Activated CD4-positive, alpha-beta T cell treated with anti-CD3 and anti-CD28 coated beads for 1 hour (primary cell): ENCODE measurements at places on chromosomes 1 and 21.
A peak's percentile ranks its signal among the peaks of the same experiment; 100 is the strongest.

DNA sequence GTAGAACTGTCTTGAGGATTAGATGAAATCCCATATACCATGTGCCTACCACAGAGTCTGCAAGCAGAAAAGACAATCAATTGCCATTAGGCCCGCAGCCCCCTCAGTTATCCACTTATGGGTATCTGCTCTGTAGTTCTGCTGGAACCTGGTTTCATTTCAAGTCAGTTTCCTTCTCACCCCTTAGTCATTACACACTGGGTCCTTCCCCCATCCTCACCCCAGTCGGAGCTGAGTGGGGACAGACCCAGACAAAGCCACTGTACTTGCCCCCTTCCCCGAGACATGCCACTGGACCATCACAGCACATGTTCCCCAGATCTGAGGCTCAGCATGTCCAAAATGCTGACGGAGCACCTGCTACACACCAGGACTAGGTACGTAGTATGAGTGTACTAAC, 21.2 kb downstream of the PGLYRP3 start:
- DNase-seq: no peak

GRCh38 chr1:5774019-5774418, 218.2 kb downstream of the NPHP4 start:
- DNase-seq: no peak

GRCh38 chr1:109191377-109191776, 22.3 kb upstream of the SARS1 start:
- DNase-seq: no peak

GRCh38 chr1:33784876-33785275, 79.0 kb upstream of the HMGB4 start:
- no peak for DNase-seq

DNA sequence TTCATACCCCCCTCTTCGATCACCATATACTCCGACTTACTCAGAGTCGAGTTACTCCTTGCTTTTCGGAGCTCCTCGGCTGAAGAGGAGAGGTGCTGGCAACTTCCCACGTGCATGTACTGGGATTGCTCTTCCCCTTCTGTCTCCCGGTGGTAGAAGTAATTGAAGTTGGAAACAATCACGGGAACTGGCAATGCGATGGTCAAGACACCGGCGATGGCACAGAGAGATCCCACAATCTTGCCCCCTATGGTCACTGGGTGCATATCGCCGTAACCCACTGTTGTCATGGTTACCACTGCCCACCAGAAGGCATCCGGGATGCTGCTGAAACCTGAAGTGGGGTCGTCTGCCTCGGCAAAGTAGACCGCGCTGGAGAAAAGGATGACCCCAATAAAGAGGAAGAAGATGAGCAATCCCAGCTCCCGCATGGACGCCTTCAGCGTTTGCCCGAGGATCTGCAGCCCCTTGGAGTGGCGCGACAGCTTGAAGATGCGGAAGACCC, 1.5 kb downstream of the KCNA3 start:
- peak; percentile 15 for DNase-seq

- DNase-seq: no peak
Observed at GRCh38 chr1:119805247-119805646, 6.0 kb downstream of the REG4 start.

DNA sequence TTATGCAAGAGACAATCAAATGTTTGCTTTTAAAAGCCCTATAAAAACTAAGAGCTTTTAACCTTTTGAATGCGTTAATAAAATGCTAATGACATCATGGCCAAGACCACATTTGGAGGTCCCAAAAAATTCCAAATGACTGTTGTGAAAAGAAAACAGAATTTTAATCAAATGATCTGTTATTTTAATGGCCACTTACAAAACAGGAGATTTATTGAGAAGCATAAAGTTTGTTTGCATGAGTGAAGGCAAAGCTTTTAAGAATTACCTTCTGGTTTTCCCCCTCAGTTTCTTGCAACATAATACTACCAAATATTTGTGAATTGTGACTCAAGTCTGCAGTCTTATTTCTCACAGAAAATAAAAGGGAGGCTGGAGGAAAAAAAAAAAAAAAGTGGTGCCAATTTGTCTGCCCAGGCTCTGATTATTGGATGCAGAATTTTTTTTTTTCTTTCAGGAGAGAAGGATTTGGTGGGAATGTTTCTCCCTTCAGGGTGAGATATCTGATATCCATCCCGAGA, 60.7 kb downstream of the GORAB start:
- DNase-seq: no peak

- no peak for DNase-seq
Observed at GRCh38 chr1:41322835-41323234, 38.4 kb upstream of the FOXO6 start.

DNA sequence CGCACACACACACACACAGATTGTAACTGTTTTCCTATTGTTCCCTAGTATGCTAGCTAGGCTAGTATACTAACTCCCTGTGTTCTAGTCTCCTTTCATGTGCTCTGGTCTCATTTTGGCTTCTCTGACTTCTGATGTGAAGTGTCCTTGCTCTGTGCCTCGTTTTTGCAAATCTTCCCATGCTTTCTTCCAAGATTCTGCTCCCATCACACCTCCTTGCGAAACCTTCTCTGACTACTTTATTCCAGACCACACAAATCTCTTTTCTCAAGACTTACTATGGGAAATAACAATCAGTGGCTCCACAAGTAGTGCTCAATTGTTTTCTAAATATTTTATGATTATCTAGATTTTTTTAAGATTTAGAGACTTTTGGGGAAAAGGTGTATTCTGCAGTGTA, 10.3 kb downstream of the PRRX1 start:
- DNase-seq: no peak

DNA sequence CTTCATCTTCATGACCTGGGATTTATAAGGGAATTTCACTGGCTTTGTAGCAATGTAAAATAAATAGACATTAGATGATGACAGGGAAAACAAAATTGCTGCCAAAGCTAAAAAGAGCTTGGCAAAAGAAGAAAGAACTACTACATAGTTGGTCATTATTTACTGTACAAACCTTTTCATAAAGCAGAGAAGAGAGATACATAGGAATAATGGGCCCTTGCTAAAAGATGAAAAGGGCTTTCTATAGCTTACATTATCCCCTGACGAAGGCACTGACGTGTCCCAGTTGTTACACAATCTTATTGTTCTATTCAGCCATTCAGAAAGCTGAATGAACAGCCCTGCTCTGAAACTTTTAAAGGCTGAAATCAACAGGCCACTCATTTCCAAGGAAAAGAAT, 57.1 kb downstream of the ZC3H11B start:
- no peak for DNase-seq

- no peak for DNase-seq
Observed at GRCh38 chr1:84715342-84716019, 25.2 kb upstream of the SSX2IP start.

DNA sequence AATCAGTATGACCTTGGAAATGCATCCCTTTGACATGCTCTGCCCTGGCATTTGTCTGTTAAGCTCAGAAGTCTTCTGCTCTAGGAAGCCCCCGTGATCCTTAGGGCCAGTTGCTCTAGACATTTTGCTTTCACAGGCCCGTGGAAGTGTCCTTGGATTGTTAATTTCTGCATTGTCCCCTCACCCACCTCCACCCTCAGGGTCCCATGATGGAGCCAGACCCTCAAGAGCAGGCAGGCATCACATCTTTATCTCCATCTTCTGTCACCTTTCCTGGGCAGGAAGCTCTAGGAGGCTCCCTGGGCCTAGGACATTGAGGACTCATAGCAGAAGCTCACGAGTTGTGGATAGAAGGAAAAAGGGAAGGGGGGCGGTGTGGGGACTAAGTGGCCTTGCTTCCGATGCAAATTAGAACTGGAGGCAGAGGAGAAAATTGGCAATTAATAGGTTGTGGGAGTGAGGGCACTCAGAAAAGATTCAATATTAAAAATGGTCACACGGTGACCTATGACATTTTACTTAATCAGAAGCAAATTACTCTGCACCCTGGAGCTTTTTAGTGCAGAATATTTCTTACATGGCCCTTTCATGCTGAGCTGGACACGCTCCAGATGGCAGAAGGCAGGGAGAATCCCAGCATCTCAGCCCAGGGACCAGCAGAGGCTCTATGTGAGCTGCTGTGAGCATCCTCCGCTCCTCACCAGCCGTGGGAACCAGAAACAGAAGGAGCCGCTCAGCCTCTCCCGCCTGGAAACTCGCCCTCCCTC, 185.0 kb downstream of the MATN1 start:
- no peak for DNase-seq

GRCh38 chr1:181504399-181504842, 21.1 kb downstream of the CACNA1E start:
- DNase-seq: no peak

DNA sequence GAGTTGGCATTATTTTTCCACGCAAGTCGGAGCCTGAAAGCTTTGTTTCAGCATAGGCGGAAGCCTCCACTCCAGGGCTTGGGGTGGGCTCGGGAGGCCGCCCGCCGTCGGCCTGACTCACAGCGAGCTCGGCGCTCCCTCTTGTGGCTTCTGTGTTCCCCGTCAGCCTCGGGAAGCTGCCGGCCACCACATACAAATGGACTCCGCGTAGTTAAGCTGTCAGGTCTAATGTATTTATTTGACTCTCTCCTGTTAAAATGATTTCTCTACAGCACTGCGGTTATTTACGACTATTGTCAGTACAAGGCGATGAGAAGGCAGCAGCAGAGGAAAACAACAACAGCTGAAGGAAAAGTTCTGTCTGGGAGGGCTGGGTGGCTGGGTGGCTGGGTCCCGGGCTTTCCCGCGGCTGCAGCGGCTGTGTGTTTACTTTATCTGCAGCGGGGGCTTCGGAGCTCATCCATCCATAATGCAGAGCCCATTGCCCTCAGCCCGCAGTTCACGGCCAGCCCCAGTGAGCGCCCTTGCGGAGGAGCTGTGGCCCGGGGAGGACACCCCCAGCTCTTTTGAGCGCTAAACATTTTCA, 375.7 kb upstream of the CAMK1G start:
- DNase-seq: no peak

- no peak for DNase-seq
Observed at GRCh38 chr1:3785045-3785444, 11.3 kb downstream of the LRRC47 start.

DNA sequence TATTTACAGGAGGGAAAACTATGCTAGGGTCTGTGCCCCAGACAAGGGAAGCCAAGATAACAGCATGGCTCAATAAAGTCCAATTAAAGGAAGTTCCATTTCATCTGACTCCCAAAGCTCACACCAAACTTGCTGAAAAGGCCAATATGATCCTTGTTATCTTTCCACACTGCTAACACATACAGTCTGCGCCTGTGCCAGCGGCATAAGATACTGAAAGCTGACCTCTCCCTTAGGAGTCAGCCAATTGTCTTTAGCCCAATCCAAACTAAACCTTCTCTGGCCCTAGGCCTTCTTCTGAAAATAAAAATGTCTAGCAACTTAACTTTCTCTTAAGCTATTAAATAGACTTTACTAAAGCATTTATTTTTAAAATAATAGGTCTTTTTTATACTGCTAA, 179.0 kb upstream of the PLD5 start:
- no peak for DNase-seq

DNA sequence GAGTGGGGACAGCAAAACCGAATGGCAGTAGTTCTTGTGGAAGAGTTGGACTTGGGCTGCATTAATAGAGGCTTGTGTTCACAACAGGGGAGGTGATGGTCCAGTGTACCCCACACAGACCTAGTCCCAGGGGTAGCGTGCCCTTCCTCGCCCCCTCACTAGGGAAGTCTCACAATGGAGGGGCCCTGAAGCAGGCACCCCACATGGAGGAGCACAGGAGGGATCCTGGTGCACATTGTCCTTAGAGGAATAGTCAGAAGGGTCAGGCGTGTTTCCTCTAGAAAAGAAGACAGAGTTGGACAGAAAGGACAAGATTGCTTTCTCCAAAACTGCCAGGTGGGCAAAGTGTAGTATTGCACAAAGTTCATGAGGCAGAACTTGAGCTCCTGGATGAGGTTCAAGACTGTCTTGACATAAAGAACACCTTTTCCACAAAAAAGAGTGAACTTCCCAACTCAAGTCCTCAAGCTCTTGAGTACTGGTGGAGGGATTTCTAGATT, 23.3 kb downstream of the ETNK2 start:
- DNase-seq: no peak

GRCh38 chr21:46475296-46475695, 16.6 kb downstream of the DIP2A start:
- no peak for DNase-seq

GRCh38 chr1:15128520-15129313, 24.8 kb upstream of the TMEM51 start:
- DNase-seq: peak; percentile 50

GRCh38 chr1:177905686-177906085, 64.2 kb downstream of the SEC16B start:
- no peak for DNase-seq

DNA sequence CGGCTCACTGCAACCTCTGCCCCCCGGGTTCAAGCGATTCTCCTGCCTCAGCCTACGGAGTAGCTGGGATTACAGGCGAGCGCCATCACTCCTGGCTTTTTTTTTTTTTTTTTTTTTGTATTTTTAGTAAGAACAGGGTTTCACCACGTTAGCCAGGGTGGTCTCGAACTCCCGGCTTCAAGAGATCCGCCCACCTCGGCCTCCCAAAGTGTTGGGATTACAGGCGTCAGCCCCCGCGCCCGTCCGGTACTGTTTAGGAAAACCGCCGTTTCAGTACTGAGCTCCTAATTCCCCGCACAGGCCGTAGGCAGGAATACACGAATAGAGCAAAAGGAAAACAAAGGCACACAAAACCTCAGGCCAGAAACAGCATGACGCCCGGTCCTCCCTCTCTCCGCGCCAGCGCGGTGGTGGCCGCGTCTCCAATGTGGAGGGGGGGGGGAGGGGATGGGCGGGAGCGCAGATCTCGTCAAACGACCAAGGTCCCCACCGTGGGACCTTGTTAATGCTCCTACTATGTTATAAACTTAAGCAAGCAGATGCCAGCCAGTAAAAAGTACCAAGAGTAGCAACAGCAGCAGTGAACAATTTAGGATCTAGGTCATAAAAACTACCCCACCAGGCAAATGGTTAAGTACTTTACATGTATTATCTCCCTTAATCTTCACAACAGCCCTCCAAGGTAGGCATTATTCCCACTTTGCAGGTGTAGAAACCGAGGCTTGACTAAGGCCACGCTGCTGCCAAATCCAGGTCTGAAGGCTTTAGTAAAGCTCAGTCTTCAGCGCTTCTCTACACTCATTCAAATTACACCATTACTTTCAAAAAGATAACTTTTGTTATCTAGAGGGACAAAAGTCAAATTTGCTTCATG, 648 bp upstream of the ADAR start:
- DNase-seq: peak; percentile 27

DNA sequence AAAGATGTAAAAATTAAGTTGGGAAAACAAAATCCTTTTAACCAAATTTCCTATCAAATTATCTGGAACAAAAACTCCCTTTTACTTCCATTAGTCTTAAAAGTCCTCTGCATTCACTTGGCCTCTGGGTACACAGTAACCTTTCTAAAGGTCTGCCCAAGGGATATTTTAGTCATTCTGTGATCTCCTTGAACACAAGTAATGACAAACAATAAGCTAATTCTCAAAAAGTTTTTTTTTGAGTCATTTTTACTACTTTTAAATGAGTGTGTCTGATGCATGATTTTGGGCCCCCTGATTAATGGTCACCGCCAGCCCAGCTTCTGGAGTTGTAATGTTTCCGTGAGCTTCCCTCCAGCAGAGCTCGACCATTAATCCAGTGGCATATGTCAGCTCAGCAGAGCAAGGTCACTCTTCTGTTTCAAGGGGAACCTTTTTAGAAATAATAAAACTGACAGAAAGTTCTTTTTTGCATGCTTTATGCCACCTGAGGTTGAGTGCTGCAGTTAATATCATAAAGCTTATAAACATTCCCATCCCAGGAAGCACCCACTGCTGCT, 14.3 kb downstream of the SAMSN1 start:
- DNase-seq: no peak

- no peak for DNase-seq
Observed at GRCh38 chr1:101915597-101915996, 81.1 kb downstream of the OLFM3 start.
